Left lung (tissue), 14 donors: ENCODE measurements at places on chromosomes 3 and 15. TPM values are rescaled to one million over a fixed set of nuclear protein-coding genes. Genes with fewer than 3 reads are reported as not detected.

The TLNRD1 gene
- total RNA-seq: 19.2 TPM

The SLC9C1 gene
- total RNA-seq: not detected

The WNT5A gene
- 18.7 TPM for total RNA-seq

The ZNF502 gene
- total RNA-seq: 3.9 TPM

The PLSCR4 gene
- total RNA-seq: 39.7 TPM

The GABRR3 gene
- not detected for total RNA-seq
